ENCODE measurements at places on chromosomes 11 and 22. TPM values are rescaled to one million over a fixed set of nuclear protein-coding genes. Genes with fewer than 3 reads are reported as not detected.

BCR gene
- 35.0 TPM for polyA plus RNA-seq

- DNase-seq = no peak
Measured at GRCh38 chr22:39994566-39995392, at the start of gene FAM83F. TSS of gene FAM83F (plus strand) at chr22:39994954. CDS start at chr22:39995043, 89 bp downstream.

GRCh38 chr11:101482556-101483124 is 101.2 kb downstream of the TRPC6 start:
- DNase-seq = no peak

GRCh38 chr11:126800009-126800408 is 200.6 kb downstream of the KIRREL3 start:
- DNase-seq = no peak

SCGB1A1 gene
- polyA plus RNA-seq = not detected

UBQLN3 gene
- polyA plus RNA-seq = not detected

OR2AG2 gene
- polyA plus RNA-seq = 0.03 TPM

DNA sequence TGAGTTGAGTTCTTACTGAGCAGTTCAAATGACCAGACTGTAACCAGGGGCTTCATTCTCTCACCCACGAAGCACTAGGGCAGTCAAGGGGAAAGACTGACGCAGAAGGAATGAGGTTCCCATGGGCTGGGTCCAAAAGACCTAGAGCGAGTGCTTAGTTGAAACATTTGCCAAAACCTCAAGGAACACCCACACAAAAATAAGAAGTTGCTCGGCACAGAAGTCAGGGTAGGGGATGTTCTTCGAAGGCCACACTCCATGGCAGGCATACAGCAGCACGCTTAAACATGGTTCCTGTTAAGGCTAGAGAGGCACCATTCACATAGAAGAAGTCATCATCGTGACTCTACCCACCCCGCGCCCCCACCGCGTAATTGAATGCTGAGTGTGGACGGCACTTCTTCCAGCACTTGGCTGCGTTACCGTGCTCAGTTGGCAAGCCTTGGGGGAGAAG is 52.9 kb downstream of the TIMP3 start:
- DNase-seq = no peak

PKDREJ gene
- 0.14 TPM for polyA plus RNA-seq

- DNase-seq = no peak
Measured at GRCh38 chr11:119616586-119617339, 112.2 kb downstream of the NECTIN1 start.

MS4A6A gene
- 87.3 TPM for polyA plus RNA-seq

- DNase-seq = no peak
Measured at GRCh38 chr22:30452861-30453260, 19.0 kb downstream of the SEC14L3 start.

SGSM1 gene
- 2.0 TPM for polyA plus RNA-seq

- DNase-seq = no peak
Measured at GRCh38 chr11:10338287-10338686, 33.4 kb downstream of the ADM start.

Measured in urinary bladder (tissue), 4 donors.